ENCODE measurements at places on chromosomes 7 and 10.

DNA sequence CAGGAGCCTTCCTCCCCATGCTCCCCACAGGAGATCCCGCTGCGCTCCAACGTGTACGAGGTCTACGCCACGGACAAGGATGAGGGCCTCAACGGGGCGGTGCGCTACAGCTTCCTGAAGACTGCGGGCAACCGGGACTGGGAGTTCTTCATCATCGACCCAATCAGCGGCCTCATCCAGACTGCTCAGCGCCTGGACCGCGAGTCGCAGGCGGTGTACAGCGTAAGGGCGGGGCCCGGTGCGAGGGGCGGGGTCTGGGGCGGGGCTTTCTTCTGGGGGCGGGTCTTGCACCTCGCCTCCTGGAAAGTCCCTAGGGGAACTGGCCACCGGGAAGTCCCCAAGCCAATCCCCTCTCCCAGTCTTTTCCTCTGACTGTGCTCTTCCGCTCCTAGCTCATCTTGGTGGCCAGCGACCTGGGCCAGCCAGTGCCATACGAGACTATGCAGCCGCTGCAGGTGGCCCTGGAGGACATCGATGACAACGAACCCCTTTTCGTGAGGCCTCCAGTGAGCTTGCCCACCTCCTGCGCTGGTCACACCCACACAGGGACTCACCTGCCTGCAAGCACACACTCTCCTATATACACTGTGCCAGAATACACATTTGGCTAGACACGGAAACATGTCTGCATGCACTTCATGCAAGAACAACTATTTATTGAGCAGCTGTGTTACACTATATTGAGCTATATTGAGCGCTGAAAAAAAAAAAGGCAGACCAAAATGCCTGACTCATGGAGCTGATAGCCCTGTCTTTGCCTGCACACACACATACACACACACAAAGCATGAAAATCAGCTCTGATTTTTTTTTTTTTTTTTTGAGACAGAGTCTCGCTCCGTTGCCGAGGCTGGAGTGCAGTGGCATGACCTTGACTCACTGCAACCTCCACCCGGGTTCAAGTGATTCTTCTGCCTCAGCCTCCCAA, 32.7 kb upstream of the VSIR start:
- no peak for DNase-seq

DNA sequence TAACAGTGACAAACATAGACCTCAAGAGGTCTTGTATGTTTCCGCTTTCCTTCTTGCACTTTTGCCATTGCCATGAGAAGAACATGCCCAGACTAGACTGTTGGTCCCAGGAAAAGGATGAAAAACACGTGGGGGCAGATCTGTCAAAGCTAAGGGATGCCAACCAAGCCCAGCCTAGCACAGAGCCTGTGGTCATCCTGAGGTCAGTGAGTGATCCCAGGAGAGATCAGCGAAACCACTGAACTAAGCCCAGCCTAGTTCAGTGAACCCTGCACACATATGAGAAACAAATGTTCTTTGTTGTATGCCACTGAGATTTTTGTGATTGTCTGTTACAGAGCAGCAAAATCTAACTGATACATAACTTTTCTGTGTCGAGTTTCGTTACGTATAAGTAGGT, 718.8 kb downstream of the MAGI2 start:
- DNase-seq: no peak

GRCh38 chr7:15989194-15989593, 302.7 kb upstream of the MEOX2 start:
- no peak for DNase-seq

GRCh38 chr10:96073722-96074121, 30.3 kb downstream of the CCNJ start:
- no peak for DNase-seq

GRCh38 chr7:33873518-33873917, 31.8 kb upstream of the BMPER start:
- DNase-seq: no peak

DNA sequence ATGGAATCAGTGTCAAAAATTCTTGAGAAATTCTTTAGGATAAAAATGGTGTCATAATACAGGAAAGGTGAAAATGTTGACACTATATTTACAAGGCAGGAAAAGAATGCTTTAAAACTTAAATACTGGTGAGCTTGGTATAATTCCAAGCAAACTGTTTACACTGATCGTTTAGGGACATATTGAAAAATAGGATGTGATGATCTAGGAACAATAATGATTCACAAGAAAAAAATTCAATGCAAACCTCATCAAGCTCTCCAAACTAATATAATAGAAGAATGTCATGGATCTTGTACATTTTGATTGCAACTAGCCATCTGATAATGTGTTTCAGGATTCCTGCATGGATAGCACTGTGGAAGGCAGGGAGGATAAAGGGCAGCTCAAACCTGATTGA, 98.4 kb downstream of the CHRM2 start:
- DNase-seq: no peak

DNA sequence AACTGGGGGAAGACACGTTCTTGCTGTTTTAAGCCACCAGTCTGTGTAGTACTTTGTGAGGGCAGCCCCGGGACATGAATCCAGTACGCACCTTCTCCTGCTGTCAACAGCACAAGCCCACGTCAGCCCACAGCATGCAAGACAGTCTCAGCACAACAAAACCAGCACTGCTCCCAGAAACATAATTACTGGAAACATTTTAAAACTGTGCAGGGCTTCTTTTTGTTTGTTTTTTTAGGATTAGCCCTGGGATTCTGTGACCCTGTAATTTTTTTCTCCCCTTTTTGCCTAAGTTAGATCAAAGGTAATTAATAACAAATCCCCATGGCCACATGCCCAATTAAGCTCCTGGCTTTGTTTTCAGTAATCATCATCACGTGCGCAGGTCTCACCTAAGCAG, 87.5 kb downstream of the VOPP1 start:
- DNase-seq: no peak

- no peak for DNase-seq
Measured at GRCh38 chr10:89019569-89020327, 29.1 kb downstream of the FAS start.
